ENCODE measurements at places on chromosomes 4 and X. TPM values are rescaled to one million over a fixed set of nuclear protein-coding genes. Genes with fewer than 3 reads are reported as not detected.

The BMPR1B gene
- total RNA-seq: 39.9 TPM

The TMPRSS11F gene
- not detected for total RNA-seq

The PPP2R2C gene
- 0.58 TPM for total RNA-seq

The USP17L28 gene
- not detected for total RNA-seq

The PROM1 gene
- 0.40 TPM for total RNA-seq

The JCHAIN gene
- total RNA-seq: 13.3 TPM

The RASGEF1B gene
- 27.0 TPM for total RNA-seq

The SRP72 gene
- 89.9 TPM for total RNA-seq

The SLC4A4 gene
- total RNA-seq: 9.8 TPM

The AVPR2 gene
- 5.6 TPM for total RNA-seq

The HMX1 gene
- total RNA-seq: not detected

The ERAS gene
- 0.36 TPM for total RNA-seq

The HERC6 gene
- 9.5 TPM for total RNA-seq

The ITGB1BP2 gene
- total RNA-seq: 1.8 TPM

The POLA1 gene
- 25.5 TPM for total RNA-seq

The CDX4 gene
- not detected for total RNA-seq

The TCEAL1 gene
- 25.4 TPM for total RNA-seq

The DNAAF6 gene
- not detected for total RNA-seq

The PRDM5 gene
- total RNA-seq: 28.8 TPM

The HELQ gene
- 18.7 TPM for total RNA-seq

The MECP2 gene
- 85.6 TPM for total RNA-seq

The MAGEA1 gene
- total RNA-seq: not detected

The NFKB1 gene
- total RNA-seq: 41.9 TPM

The STARD8 gene
- 24.2 TPM for total RNA-seq

The BEX1 gene
- 1.7 TPM for total RNA-seq

The SLC6A8 gene
- 23.2 TPM for total RNA-seq

The CTPS2 gene
- total RNA-seq: 17.0 TPM

The RASSF6 gene
- total RNA-seq: not detected

The MAP7D3 gene
- 17.2 TPM for total RNA-seq

The TMEM184C gene
- total RNA-seq: 31.7 TPM

Measured in sciatic nerve (tissue), 2 donors.